Endodermal cell (in vitro differentiated cells): ENCODE measurements at places on chromosomes 2 and 18. TPM values are rescaled to one million over a fixed set of nuclear protein-coding genes. Genes with fewer than 3 reads are reported as not detected.
A peak's percentile ranks its signal among the peaks of the same experiment; 100 is the strongest.

DNA sequence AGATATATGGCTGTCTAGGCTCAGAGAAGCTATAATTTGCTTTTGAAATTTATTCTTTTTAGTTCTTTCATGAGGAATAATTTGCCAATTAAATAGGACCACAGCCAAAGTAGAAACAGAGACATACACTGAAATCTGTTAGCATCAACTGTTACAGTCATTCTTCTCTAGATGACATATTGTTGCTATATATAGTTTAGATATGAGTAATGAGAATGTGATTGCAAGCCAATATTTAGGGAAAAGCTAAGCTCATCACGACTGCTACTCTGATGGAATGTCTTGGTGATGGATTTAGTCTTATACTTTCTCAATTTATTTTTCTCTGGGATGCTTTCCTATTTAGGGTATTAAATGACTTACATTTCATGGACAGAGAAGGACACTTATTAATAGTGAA, 259.1 kb downstream of the LNPK start:
- DNase-seq: no peak

GRCh38 chr2:144382849-144383248, 137.1 kb downstream of the ZEB2 start:
- no peak for DNase-seq

- DNase-seq: no peak
Measured at GRCh38 chr18:48202006-48202348, 207.2 kb downstream of the ZBTB7C start.

DNA sequence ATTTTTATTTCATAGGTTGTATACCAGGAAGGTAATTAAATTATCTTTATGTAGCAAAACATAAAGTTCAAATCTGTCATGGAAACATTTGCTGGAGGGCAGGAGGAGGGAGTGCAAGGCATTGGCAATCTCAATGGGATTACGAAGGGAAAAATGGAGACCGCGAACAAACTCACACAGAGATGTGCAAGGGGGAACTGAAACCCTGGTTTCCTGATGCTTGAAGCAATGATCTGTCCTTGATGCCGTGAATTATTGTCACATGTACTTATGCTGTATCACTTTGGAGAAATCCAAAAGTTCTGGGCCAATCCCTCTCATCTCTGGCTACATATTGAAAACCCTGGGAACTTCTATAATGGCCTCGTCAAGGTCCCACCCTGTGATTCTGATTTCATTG, 65.0 kb upstream of the MFF start:
- no peak for DNase-seq

DNA sequence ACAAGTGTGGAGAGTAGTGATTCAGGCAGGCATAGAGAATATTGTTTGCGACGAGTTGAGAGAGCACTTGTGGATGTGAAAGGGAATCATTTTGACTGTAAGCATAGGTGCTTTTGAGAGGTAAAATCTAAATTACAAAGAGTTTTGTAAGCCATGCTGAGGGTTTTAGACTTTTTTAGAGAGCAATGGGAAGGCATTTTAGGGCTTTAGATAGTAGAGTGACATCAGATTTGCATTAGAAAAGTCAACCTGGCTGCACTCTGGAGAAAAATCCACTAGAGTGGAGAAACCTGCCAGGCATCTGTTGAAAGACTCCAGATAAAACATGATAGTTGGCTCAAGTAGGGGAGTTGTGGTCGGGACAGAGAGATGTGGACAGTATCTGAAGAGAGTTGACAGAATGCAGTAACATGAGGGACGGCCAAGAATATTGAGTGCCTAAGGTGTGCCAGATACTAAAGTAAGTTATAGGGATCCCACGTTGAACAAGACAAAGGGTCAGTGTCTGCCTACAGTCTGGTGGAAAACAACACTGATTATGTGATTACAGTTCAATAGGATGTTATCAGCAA, 91.7 kb upstream of the MYO3B start:
- no peak for DNase-seq

DNA sequence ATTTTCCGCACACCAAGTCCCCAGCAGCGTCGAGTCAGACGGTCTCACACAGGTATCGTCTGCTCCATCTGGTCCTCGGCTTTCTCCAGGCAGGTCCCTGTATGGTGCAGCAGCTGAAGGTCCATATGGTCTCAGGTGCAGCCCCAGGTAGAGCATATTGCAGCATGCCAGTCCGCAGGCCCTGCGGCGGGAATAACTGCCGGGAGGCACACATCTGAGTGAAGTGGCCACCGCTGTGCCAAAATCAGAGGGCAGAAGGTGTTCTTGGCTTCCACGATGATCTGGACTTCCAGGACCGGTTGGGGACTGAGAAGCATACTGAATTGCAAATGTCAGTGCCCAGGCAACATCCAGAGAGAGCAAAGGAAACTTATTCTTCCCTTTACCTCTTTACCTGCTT, 320.3 kb downstream of the RNF144A start:
- no peak for DNase-seq

DNA sequence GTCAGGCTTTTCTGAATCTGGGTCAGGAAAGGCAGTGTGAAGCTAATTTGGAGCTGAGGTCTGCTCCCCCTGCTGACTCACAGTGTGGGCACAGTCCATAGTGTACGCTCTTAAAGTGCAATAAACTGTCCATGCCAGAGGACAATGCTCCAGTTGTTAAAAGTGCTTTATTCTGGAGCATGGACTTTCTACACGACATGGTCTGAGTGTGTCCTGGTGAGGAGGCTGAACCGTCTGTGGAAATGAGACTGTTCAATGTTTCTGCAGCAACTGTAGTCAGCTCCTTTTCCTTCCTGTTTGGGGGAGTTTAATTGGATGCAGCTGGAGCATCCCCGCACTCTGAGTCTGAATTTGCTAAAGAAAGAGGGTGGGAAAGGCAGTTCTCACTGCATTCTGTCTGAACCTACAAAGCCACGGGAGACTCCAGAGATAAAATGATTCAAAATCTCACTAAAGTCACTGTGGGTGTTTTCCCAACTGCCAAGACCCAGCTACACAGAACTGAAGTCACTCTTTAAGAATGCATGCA, 110.2 kb upstream of the TRIB2 start:
- DNase-seq: no peak

- DNase-seq: no peak
Measured at GRCh38 chr2:175002547-175003274, 2.5 kb downstream of the CHN1 start.

- DNase-seq: no peak
Measured at GRCh38 chr2:174778085-174778981, 14.1 kb upstream of the CHRNA1 start.

DNA sequence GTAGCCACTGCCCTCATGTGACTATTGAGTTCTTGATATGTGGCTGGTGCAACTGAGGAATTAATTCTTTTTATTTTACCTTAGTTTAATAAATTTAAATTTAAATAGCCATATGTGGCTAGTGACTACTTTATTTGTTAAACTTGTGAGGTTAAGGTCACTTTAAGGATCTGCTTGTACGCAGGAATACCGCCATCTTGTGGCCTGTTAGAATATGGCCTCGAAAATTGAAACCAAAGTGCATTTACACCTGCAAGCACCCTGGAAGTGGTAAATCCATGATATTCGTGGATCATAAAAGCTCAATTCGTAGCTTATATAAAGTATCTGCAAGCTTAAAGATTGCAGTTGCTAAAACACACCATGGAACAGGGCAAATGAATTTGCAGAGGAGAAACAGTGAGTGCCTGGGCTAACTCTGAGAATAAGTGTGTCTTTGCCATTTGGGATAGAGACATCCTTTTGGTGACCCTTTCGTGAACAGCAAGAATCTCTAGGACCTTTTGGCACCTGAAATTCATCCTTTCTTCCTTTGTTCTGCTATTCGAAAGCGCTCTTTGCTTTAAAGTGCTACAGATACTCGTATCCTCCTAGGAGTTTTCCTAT, 59.9 kb upstream of the REG3A start:
- DNase-seq: peak; percentile 81

- no peak for DNase-seq
Measured at GRCh38 chr18:6434481-6434880, 19.8 kb upstream of the L3MBTL4 start.

DNA sequence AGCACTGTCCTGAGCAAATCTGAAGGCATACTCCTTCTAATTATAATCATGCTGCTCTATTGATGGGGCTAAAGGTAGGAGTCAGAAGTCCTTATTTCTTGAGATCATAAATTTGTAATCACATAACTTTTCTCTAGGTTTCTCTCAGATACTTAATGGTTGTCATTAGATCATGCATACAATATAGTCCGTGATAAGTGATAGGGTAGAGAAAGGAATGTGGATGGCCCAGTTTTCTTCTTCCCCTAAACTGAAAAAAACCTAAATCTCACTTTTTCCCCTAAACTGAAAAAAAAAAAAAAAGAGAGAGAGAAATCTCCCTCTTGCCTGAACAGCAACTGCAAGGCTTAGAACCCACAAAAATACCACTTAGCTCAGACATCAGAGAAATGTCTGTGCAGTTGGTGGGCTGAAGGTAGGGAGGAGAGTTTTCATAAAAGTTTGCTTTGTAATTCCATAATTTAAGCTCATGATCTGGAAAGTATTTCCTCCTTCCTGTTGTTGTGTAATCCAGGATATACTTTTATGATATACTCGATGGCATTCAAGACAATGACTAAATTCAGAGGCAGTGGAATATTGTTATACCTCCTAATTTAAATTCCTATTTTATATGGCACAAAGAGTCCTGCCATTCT, 79.3 kb upstream of the ITPRID2 start:
- DNase-seq: no peak

- DNase-seq: no peak
Measured at GRCh38 chr18:63829886-63830285, 54.7 kb downstream of the SERPINB7 start.

GRCh38 chr2:168751104-168751740, 51.2 kb upstream of the NOSTRIN start:
- no peak for DNase-seq

DNA sequence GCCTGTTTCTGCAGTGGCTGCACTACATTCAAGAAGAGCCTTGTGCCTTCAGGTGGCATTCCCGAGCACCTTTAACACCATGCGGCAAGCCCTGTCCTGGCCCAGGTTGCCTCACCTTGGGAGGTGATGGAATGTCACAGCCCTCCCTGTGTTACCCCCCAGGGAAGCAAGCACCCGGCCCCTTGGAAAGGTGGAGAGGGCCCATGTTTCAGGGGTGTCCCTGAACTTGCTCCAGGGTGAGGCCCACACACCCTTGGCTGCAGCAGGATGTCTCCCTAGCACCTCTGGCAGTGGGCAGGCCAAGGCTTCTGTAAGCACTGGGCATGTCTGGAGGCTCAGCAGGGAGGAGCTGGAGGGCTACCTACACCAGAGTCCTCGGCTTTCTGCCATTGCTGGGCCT, 29.3 kb upstream of the ACAA2 start:
- DNase-seq: no peak

- DNase-seq: no peak
Measured at GRCh38 chr18:31538837-31539236, 40.9 kb downstream of the DSG2 start.

DNA sequence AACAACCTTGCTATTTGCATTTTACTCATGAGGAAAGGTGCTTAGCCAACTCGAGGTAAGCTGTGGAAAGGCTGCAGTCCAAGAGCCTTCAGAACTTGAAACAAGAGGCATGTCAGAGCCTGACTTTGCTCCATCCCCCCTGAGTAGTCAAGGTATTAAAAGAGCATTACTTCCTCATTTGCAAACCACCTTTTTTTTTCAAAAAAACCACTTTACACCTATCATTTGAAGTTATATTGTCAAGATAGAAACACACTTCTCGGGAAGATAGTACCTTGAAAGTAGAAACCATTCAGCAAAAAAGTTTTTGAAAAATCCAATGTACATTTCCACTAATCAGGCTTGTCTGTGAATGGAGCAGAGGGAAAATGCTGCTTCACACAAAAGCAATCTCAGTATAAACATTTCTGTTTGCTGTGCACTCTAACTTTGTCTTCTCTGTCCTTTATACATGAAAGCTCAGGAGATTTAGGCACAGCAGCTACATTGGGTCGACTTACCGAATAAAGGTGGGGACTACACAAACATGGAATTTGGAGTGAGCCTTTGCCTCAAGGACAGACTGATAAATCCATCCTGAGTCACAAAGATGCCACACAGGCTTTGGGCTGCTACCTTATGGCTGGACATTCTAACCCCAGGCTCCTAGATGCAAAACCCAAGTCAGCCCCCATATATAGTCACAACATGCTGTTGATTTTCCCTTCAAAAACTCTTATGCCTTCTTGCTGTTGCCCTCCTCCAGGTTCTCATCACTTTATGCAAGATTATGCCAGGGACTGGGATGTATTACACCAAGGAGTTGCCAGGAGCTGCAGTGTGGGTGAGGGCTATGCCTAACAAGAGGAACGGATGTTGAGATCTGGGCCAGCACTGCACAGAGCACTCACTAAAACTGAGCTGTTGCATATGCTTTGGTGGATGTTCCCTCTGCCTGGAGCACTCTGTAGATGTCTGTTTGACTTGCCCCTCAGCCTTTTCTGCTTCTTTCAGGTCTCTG, 41.4 kb upstream of the EML4 start:
- DNase-seq: no peak

GRCh38 chr18:36530676-36531405, 233.3 kb downstream of the FHOD3 start:
- no peak for DNase-seq

- no peak for DNase-seq
Measured at GRCh38 chr18:35479911-35480586, 17.7 kb downstream of the INO80C start.

- DNase-seq: no peak
Measured at GRCh38 chr2:17634997-17635396, 94.5 kb downstream of the VSNL1 start.

- no peak for DNase-seq
Measured at GRCh38 chr2:216188956-216189355, 79.8 kb downstream of the XRCC5 start.

GRCh38 chr2:168726375-168726774, 76.1 kb upstream of the NOSTRIN start:
- no peak for DNase-seq

DNA sequence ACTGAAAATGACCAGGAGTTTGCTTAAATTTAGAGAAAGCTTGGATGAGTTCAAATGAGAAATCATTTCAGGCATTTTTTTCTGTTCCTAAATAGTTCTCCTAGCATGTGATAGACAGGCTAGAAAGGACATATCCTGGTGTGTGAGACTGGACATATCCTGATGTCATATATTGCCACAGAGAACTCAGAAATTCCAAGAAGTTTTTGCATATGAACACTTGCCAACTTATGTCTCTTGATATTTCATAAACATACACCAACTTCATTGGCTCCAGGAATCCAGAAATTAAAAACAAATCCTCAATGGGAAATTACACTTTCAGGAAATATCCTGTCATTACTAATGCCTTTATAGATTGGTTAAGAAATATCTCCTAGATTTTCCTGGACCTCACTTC, 2.9 kb upstream of the SERPINB4 start:
- DNase-seq: no peak

Gene AP1S3
- total RNA-seq: 1.9 to 6.9 TPM (median 6.0 TPM) in 3 replicates

Gene TANC1
- 2.9 to 10.8 TPM (median 3.4 TPM) in 3 replicates for total RNA-seq

Gene TTR
- not detected in 2 replicates for total RNA-seq

Gene SOX11
- total RNA-seq: 29.6 to 50.6 TPM (median 48.9 TPM) in 3 replicates

Gene CLIP4
- total RNA-seq: 7.5 and 8.0 TPM in 2 replicates

Gene ZNF521
- total RNA-seq: 23.6 and 26.9 TPM in 2 replicates

Gene SERPINB4
- 0.24 and 0.54 TPM in 2 replicates for total RNA-seq

Gene PSMA8
- 0.18 TPM in 1 of 2 replicates, not detected in the other for total RNA-seq

Gene FIGLA
- not detected in 2 replicates for total RNA-seq
